Activated CD8-positive, alpha-beta T cell treated with anti-CD3 and anti-CD28 coated beads, Interleukin-2, amount 10 ng/mL, durations not matched to agents 7 days and 5 days (primary cell): ENCODE measurements at places on chromosomes 4 and X.
A peak's percentile ranks its signal among the peaks of the same experiment; 100 is the strongest.

DNA sequence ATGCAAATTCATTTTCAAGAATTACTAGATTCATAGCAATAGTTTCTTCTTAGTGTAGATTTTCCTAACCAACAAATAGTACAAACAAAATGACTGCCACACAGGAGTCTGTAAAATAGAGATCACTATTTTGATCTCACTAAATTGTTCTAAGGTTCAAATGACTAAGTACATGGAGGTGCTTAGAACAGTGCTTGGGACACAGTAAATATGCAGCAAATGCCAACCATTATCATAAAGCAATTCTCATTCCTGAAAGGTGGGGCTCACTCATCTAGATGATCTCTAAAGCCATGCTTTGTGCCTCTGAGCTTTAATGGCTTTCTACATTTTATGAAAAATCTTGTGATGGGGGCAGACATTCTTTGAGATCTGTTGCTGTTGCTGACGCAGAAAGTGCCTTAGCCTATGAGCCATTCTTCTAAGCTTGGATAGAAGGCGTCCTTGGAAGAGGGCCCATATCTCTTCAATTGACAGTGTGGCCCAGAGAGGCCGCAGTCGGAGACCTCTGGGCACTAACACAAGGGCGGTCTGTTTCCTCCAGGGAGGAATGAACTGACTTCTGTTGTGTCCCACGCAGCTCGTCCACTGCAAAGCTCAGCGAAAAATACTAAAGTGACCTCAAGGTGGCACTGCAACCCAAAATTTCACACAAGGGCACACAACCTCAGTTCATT, 23.5 kb downstream of the TLR10 start:
- peak; percentile 77 for DNase-seq

- peak; percentile 36 for DNase-seq
These were observed 1.3 kb downstream of the NEUROG2 start for GRCh38 chr4:112514647-112515197.

GRCh38 chrX:75957107-75957610, 172.1 kb upstream of the MAGEE2 start:
- no peak for DNase-seq

DNA sequence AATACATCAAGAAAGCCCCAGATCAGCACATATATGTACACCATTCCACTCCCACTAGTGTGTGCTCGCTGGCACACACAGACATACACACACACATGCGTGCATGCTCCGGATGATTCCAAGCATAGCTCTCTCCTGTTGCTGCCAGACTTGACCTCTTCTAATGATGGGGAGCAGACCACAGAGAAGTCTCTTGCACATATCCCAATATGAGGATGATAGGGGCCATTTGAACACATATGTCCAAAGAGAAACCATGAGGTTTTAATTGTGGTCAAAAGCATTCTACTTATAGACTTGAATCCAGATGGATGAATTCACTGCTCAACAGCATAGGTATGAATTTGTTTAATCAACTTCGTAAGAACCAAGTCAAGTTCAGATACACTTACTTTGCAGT, 214.9 kb downstream of the AFF2 start:
- no peak for DNase-seq

- no peak for DNase-seq
These were observed 33.5 kb downstream of the NYX start for GRCh38 chrX:41480508-41481260.

DNA sequence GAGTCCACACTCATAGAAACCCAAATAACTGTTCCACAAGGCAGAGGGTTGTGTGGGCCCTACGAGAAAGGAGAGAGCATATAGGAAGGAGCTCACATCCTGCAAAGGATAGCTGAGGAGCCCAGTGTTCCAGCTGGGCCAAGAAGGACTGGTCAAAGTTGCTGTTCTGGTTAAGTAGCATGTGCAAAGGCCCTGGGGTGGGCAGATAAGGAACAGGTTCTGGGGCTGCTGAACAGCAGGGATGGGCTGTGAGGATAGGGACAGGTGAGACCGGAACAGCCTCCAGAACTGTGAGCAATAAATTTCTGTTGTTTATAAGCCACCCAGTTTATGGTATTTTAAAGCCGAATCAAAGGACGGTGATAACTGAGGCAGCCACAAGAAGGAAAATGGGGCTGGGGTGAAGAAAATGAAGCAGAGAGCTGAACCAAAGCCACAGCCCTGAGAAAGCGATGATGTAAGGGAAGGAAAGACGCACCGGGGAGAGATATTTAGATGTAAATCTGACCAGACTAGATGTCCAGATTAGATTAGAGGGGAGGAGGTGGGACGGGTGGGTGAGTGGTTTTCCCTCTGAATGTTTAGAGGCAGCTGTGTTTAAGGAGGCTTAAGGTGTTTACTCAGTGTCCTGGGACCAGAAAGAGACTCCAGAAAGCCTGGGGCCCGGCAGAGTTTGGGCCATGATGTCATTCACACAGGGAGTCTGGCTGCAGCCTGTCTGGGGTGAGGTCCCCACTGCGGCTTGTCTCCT, 180.8 kb upstream of the BCOR start:
- peak; percentile 64 for DNase-seq

- DNase-seq: no peak
These were observed 1.4 kb downstream of the EDNRA start for GRCh38 chr4:147482281-147482680.

DNA sequence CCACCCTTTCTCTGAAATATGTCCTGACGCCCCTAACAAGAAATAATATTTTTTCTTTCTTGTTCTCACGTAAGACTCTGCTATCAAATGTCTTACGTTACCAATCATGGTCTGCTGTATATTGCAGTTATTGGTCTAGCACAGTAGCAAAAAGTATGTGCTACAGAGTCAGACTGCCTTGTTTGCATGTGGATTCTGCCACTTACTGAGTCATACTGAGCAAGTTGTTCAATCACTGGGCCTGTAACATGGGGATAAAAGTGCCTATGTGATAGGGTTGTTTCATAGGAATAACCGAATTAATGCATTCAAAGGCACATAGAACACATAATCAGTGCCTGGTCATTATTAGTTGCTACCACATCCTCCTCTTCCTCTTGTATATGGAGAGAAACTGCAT, 14.1 kb downstream of the RPGR start:
- DNase-seq: no peak

- no peak for DNase-seq
These were observed 14.2 kb downstream of the CXCR3 start for GRCh38 chrX:71604141-71604540.

DNA sequence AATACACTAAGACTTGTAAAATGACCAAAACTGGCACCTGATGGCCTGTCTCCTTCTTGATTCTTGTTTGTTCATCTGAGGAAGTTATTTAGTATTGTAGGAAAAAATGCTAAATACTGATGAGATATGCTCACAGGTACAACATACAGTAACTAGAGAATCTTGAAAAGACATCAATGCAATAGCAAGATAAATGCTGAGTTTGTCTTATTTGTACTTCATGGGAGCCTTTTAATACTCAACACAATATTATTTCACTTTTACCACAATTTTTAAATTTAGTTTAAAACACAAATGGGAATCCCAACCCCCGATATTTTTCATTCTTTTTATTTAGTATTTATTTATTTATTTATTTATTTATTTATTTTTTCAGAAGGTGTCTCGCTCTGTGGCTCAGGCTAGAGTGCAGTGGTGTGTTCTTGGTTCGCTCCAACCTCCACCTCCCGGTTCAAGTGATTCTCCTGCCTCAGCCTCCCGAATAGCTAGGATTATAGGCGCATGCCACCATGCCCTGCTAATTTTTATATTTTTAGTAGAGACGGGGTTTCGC, 12.1 kb downstream of the HHIP start:
- DNase-seq: no peak

DNA sequence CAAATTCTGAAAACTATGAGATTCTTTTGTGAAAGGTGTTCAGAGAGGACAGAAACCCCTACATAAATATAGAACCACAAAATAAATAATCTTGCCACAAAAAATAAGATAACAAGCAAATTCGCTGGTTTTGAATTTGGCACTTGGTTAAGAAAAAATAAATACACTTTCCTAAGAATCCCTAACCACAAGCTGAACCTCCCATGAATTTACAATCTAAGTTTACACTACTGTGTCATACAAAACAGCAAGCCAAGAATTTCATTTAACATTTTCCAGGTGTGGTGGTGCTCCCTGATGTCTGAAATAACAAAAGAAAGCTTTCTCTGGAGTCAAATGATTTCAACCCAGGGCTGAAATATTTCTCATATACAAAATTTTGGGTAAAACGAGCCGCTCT, 121.0 kb downstream of the KCNIP4 start:
- DNase-seq: no peak
